ENCODE measurements at places on chromosomes 4 and X.

- DNase-seq: no peak
These were observed 25.6 kb downstream of the SORBS2 start for GRCh38 chr4:185786422-185786821.

GRCh38 chrX:97551821-97552220 lies 668.1 kb downstream of the RPA4 start:
- DNase-seq: no peak

DNA sequence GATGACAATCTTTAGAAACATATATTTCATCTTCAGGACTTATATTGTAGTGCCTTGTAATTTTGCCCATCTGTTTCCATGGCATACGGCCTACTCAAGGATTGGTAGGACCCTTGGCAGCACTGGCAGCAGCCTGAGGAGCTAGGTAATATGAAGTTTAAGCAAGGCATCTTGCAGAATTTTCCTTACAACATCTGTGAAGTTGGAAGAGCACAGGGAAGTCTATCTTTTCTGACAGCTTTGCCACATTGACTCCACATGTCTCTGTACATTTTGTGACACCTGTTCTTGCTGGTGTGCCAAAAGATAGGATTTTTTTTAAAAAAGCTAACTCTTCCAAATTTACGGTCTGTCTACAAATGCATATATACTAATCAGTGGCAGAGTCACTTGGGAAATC lies 1235.2 kb downstream of the PCDH7 start:
- DNase-seq: no peak

- no peak for DNase-seq
These were observed 45.7 kb downstream of the ARHGAP10 start for GRCh38 chr4:147777456-147778091.

- DNase-seq: peak; percentile 66
These were observed 119.9 kb downstream of the RASGEF1B start for GRCh38 chr4:81351654-81352445.

DNA sequence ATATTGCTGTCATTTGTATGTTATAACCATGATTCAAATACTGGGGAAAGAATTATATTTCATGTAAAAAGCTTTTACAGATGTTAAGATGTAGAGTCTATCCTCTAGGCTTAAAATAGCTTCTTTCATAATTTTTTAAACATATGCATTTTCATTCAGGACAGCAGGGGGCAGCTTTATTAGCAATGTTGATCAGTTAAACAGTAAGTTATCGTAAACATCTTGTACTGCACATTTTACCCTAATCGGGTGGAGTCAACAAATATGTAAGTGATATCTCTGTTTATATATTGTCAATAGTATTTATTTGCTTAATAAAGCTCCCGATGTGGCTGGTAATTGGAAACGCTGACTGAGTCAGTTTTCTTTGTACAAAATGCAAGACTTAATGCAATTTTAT lies 142.5 kb upstream of the MED14 start:
- peak; percentile 43 for DNase-seq

DNA sequence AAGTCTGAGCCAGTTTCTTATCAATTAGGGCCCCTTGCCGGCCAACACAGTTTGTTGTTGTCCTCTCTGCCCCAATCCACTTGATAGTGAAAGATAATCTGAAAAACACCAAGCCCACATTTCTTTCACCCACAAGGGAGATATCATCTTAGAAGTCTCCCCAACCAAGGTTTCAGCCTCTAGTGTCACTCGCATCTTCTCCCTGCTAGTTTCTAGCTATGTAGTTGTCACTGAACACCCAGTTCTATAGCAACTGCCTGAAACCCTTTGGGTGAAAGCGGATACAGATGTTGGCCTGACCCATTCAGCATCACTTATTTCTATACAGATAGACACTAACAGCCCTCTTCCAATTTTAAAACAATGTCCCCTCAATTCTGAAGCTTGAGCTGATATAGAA lies 116.3 kb downstream of the BMP15 start:
- DNase-seq: no peak

- no peak for DNase-seq
These were observed 298.1 kb downstream of the UNC5C start for GRCh38 chr4:95250544-95251137.

GRCh38 chr4:35793045-35793722 lies 451.1 kb downstream of the ARAP2 start:
- DNase-seq: no peak

GRCh38 chr4:42710329-42710728 lies 53.4 kb upstream of the ATP8A1 start:
- DNase-seq: no peak

GRCh38 chr4:105496899-105497298 lies 23.0 kb upstream of the PPA2 start:
- DNase-seq: no peak

DNA sequence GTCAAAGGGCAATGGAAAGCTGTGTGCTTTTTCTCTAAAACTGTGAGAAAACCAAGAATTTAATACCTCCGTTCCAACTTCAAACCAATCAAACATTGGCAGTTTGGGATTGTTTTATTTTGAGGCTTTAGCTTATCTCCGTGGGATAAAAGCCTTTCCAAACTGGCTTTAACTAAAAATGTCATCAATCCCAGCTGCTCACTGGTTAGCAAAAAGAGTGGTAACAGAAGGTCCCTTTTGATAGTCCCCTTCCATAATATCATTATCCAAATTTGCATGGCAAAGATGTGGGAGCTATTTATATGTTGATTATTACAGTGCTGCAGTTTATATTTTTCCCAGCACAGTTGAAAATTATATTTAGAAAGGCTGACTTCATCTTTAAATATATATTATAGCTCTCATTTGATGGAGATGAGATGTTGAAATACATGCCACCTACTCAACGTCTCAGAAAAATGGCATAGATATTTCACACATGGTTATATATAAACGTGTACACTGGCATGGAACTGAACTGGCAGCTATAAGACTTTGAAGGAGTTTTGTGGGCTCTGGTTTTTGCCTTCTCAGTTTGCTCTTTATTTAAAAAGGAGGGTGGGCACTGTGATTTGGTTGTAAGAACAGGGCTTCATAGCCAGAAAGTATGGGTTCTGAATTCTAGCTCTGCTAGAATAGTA lies 707.1 kb upstream of the SLIT2 start:
- no peak for DNase-seq

GRCh38 chr4:165991325-165992180 lies 118.5 kb downstream of the TLL1 start:
- DNase-seq: no peak

GRCh38 chr4:182062458-182062857 lies 180.7 kb upstream of the TENM3 start:
- DNase-seq: no peak

Data from hematopoietic multipotent progenitor cell treated with erythropoietin and hydrocortisone succinate and interleukin-3 and kit ligand, for 15 days (in vitro differentiated cells).